IMR-90 (cell line): ENCODE measurements at places on chromosomes 2 and 18. TPM values are rescaled to one million over a fixed set of nuclear protein-coding genes. Genes with fewer than 3 reads are reported as not detected.

DNA sequence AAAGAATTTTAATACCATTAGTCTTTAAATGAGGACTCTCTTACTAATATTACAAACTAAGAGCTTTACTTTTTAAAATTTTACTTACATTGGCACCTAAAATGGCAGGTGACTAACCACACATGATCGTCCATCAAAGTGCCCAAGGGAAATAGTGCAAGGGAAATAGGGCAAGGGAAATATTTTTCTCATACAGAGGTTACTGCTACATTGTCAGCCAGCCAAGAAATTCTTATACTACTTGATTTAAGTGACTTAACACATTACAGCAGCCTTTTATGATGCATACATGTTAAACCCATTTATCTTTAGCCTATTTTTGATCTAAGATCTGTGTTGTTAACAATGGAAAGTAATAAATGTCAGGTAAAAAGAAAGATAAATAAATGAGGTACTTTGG, 587.2 kb upstream of the PKDCC start:
- no peak overlapping the region for H3K4me3 ChIP-seq
- no peaks in the 10 kb centered on the region for H3K4me1 ChIP-seq
- H3K27me3 ChIP-seq: no peaks in the 10 kb centered on the region
- no peak overlapping the region for H3K27ac ChIP-seq
- DNase-seq: no peak

DNA sequence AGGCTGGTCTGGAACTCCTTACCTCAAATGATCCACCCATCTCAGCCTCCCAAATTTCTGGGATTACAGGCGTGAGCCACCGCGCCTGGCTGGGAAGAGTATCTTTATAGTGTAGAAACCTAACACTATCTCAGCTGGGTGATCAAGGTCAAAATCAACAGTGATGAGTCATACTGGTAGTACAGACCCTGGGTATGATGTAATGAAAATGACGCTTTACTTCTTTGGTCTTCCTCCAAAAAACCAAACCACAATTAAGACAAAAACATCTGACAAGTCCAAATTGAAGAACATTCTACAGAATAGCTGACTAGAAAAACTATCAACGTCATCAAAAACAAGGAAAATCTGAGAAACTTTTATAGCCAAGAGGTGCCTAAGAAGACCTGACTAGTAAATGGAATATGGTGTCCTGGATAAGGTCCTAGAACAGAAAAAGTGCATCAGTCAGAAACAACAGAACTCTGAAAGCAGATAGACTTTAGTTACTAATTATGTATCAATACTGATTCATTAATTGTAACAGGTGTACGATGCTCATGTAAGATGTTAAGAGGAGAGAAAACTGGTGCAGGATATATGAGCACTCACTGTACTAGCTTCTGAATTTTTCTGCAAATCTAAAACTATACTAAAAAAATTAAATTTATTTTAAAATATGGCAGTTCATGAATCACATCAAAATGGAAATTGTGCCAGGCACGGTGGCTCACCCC, 25.4 kb downstream of the PDCL3 start:
- H3K27ac ChIP-seq: no peak overlapping the region
- no peak overlapping the region for H3K4me3 ChIP-seq
- no peaks in the 10 kb centered on the region for H3K4me1 ChIP-seq
- peaks cover 3% of the 10 kb centered on the region; the same call in 1 of the 2 replicates for H3K27me3 ChIP-seq

The MROH2A gene
- total RNA-seq: not detected in 2 replicates

DNA sequence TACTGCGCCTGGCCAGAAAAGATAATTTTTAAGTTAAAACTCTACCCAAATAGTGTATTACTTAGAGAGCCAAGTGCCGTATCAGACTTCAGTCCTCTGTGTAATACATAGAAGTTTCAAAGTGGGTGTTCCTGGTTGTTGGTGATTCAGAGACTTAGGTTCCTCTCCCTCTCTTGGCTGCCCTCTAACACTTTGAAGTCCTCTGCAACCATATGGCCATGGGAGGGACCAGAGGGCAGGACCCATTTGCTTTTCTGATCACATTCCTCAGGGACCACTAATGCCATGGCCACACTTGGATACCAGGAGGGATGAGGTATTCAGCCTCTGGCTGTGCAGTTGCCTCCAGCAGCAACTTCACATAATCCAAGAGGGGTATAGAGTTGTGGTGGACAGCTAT, 131.5 kb downstream of the CAPN13 start:
- H3K27me3 ChIP-seq: no peaks in the 10 kb centered on the region
- no peaks in the 10 kb centered on the region for H3K36me3 ChIP-seq
- H3K4me1 ChIP-seq: no peaks in the 10 kb centered on the region
- H3K4me3 ChIP-seq: no peak overlapping the region
- no peak for DNase-seq

DNA sequence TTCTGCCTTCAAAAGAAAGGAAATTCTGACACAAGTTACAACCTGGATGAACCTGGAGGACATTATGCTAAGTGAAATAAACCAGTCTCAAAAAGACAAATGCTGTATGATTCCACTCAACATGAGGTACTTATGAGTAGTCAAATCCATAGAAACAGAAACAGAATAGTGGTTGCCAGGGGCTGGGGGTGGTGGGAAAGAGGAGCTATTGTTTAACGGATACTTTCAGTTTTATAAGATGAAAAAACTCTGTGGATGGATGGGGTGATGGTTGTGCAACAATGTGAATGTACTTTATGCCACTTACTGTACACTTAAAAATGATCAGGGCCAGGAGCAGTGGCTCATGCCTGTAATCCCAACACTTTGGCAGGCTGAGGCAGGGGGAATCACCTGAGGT, 15.4 kb downstream of the SLC35F5 start:
- no peak overlapping the region for H3K4me3 ChIP-seq
- H3K4me1 ChIP-seq: no peaks in the 10 kb centered on the region
- H3K27me3 ChIP-seq: no peaks in the 10 kb centered on the region

The REG1A gene
- not detected in 2 replicates for total RNA-seq

- H3K4me1 ChIP-seq: peaks cover 9% of the 10 kb centered on the region
- H3K36me3 ChIP-seq: peaks cover 10% of the 10 kb centered on the region
- no peak for DNase-seq
- H3K27ac ChIP-seq: peak within 1 kb of the TSS; percentile 88
- H3K27me3 ChIP-seq: no peaks in the 10 kb centered on the region
- peak within 1 kb of the TSS; percentile 84 for H3K4me3 ChIP-seq
These were observed at the start of gene MCFD2 for GRCh38 chr2:46915281-46915810. Gene MCFD2, minus strand, starts transcription at chr2:46915806. Its CDS starts 6,635 bp downstream, at chr2:46909171.

GRCh38 chr2:234571620-234572407, 74.9 kb upstream of the ARL4C start:
- no peak overlapping the region for H3K27ac ChIP-seq
- no peak overlapping the region for H3K4me3 ChIP-seq
- no peaks in the 10 kb centered on the region for H3K36me3 ChIP-seq
- peaks cover 3% of the 10 kb centered on the region; the same call in 1 of the 2 replicates for H3K4me1 ChIP-seq

DNA sequence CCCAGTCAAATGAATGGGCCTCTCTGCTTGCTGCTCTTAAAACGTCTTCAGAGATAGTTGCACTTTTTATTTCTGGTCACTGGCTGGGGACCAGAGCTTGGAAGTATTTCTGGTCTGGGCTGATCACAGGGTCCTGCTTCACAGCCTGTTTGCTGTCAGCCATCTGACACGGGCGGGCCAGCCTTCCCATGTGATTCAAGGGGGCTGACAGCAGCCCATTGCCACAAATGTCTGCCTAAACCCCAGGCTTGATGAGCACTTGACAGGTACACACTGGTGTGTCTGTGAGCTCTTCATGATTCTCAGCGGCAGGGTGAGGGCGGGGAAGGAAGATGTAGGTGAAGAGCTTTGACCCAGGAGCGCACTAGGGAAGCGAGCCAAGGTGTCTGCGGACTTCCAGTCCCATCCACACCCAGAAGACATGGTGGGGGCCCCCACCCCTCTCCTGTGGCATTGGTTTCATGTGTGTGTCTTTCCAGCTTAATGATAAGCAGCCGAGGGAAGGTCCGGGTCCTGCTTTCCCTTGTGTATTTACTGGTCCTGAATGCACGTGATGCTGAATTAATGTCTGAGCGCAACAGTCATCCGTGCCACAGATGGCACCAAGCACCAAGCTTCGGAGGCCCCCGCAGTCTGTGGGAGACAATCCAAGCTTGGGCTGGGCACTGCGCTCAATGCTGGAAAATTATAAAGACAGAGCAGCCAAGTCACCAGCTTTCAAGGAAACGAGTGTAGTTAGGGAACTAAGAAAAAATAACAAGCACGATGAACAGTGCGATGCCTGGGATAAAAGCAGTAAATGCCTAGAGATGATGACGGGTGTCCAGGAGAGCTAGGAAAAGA, 73.3 kb downstream of the SH3BP4 start:
- peak overlapping the region; percentile 71 for H3K27ac ChIP-seq
- peaks cover 67% of the 10 kb centered on the region for H3K4me1 ChIP-seq
- no peaks in the 10 kb centered on the region for H3K27me3 ChIP-seq
- no peak for DNase-seq
- H3K4me3 ChIP-seq: no peak overlapping the region
- H3K36me3 ChIP-seq: peaks cover 3% of the 10 kb centered on the region; the same call in 1 of the 2 replicates

The MCEE gene
- total RNA-seq: 11.1 and 13.9 TPM in 2 replicates

DNA sequence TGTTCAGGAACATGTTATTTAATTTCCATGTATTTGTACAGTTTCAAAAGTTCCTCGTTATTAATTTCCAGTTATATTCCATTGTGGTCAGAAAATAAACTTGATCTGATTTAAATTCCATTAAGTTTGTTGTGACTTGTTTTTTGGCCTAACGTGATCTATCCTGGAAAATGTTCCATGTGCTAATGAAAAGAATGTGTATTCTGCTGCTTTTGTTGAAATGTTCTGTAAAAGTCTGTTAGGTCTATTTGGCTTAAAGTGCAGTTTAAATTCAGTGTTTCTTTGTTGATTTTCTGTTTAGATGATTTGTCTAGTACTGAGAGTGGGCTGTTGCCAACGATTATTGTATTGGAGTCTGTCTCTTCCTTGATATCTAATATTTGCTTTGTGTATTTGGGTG, 148.0 kb downstream of the UBR3 start:
- H3K27me3 ChIP-seq: no peaks in the 10 kb centered on the region
- no peak overlapping the region for H3K27ac ChIP-seq
- H3K4me1 ChIP-seq: no peaks in the 10 kb centered on the region
- no peak for DNase-seq
- H3K36me3 ChIP-seq: peaks cover 3% of the 10 kb centered on the region
- H3K4me3 ChIP-seq: no peak overlapping the region

The ATP6V1B1 gene
- total RNA-seq: 0.28 TPM in 1 of 2 replicates, not detected in the other

The SIGLEC15 gene
- 0.83 and 1.1 TPM in 2 replicates for total RNA-seq

- H3K4me3 ChIP-seq: no peak overlapping the region
- no peak overlapping the region for H3K27ac ChIP-seq
- DNase-seq: no peak
- H3K36me3 ChIP-seq: no peaks in the 10 kb centered on the region
These were observed 30.7 kb downstream of the MAPK4 start for GRCh38 chr18:50590593-50590992.

The PTPRM gene
- 23.6 and 28.3 TPM in 2 replicates for total RNA-seq

GRCh38 chr2:197940382-197940781, 136.0 kb downstream of the PLCL1 start:
- no peak overlapping the region for H3K4me3 ChIP-seq
- no peaks in the 10 kb centered on the region for H3K4me1 ChIP-seq
- no peak for DNase-seq
- H3K36me3 ChIP-seq: no peaks in the 10 kb centered on the region
- no peaks in the 10 kb centered on the region for H3K27me3 ChIP-seq

The STK17B gene
- 48.9 and 50.3 TPM in 2 replicates for total RNA-seq

GRCh38 chr18:7165846-7166393, 48.3 kb upstream of the LAMA1 start:
- H3K4me1 ChIP-seq: peaks cover 5% of the 10 kb centered on the region
- H3K27me3 ChIP-seq: no peaks in the 10 kb centered on the region
- DNase-seq: no peak
- no peaks in the 10 kb centered on the region for H3K36me3 ChIP-seq

The PROKR1 gene
- not detected in 2 replicates for total RNA-seq

DNA sequence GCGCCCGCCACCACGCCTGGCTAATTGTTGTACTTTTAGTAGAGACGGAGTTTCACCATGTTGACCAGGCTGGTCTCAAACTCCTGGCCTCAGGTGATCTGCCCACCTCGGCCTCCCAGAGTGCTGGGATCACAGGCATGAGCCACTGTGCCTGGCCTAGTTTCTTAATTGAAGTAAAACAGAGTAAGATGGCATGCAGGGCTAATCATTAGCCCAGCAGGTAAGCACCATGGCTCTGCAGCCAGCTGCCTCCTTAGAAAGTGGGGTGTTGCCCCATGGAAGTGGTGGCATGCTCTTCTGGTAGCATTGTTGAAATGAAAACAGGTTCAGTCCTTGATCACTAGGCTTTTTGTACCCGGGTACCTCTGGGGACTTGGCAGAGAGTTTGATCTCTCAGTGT, 12.4 kb downstream of the ATG4B start:
- no peak for DNase-seq
- peaks cover 30% of the 10 kb centered on the region for H3K36me3 ChIP-seq
- no peak overlapping the region for H3K27ac ChIP-seq
- H3K27me3 ChIP-seq: no peaks in the 10 kb centered on the region
- H3K4me3 ChIP-seq: no peak overlapping the region

DNA sequence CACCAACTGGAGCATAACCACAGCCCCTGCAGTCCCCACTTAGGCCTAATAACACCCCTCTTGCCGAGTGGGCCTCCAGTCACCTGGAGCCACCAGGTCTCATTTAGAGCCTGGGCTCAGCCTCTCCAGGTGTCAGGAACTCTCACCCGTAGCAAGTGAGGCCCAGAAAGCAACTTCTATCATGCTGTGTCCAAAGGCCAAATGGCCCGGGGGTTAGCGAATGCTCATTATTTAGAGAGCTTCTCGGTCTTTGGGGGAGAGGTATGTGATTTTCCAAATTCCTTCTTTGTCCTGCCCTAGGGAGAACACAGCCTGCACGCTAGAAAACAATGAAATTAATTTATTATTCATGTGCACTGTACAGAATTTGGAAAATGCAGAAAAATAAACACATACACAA, 109.9 kb upstream of the PTPRM start:
- no peak overlapping the region for H3K27ac ChIP-seq
- DNase-seq: no peak
- no peak overlapping the region for H3K4me3 ChIP-seq
- H3K36me3 ChIP-seq: no peaks in the 10 kb centered on the region
